ENCODE measurements at places on chromosomes 12 and 14. TPM values are rescaled to one million over a fixed set of nuclear protein-coding genes. Genes with fewer than 3 reads are reported as not detected.

DNA sequence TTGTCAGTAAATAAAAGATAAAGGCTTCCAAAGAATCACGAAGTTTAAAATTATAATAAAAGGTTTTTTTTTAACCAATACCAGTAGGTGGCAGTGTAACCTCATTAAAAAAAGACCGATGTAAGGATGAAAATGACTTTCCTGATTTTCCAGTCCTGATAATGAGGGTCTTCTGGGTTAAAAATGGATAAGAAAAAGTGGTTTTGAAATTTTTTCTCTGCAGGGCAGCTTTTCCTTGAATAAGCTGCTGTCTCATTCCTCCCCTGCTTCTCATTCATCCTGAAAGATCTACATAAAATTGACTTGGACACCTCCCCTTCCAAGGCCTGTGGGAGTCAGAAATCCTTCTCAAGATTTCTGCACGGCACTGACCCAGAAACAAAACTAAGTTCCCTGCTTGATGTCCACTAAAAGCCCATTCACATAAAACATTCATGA, 58.9 kb upstream of the FBXO33 start:
- no peak for DNase-seq

DNA sequence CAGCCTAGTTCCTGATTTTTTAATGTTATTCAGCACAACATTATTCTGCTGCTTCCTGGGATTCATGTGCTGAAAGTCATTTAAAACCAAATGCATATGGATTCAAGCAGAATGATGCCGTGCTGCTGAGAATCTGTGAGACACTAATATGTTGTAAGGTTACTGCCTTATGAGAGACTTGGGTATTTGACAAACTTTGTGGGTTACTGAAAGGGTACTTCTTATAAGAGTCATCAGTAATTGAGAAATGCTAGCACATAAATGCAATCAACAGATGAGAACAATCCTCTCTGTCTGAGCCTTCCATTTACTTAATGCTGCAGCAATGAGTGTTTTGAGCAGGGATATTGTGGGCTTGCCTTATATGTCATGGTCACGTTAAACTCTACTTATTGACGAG, 175.7 kb downstream of the NPAS3 start:
- DNase-seq: no peak

GRCh38 chr12:89453121-89453978, 71.2 kb downstream of the GALNT4 start:
- DNase-seq: no peak

- DNase-seq: no peak
Observed at GRCh38 chr12:131753005-131753404, 42.1 kb downstream of the SFSWAP start.

DNA sequence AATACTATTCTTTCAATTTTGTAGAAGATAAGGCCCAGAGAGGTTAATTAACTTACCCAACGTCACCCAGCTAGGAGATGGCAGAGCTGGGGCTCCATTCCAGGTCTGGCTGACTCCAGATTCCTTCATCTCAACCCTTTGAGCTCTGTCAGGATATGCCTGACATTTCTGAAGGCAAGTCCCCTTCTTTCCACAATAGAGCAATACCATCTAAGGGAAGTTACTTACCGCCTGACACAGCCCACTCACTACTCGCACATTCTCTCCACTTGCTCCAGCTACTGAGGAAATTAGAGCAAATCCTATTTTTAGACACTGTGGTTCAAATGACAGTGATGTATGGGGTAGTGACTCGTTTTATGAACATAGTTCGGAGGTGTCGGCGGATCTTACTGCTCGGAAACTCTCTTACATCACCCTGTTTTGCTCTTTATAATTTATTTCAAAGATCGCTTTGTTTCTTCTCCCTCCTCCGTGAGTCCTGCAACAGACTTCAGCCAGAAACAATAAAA, 2.0 kb upstream of the WSCD2 start:
- DNase-seq: no peak

DNA sequence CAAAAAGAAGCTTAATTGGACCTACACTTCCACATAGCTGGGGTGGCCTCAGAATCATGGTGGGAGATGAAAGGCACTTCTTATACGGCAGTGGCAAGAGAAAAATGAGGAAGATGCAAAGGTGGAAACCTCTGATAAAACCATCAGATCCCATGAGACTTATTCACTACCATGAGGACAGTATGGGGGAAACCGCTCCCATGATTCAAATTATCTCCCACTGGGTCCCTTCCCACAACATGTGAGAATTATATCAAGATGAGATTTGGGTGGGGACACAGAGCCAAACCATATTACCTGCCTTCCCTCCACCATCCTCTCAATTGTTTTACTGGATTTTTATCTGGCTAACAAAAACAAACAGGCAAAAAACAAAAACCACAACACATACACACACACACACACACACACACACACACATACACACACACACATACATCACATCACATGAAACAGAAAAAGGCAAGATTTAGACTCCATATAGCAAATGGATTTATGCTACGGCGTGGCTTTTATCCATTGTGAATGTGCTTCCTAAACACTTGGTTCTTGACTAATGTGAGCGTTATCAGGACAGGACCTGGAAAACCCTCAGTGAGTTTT, 66.7 kb downstream of the ZFP36L1 start:
- DNase-seq: no peak

The CLEC4A gene
- 2.1 TPM for total RNA-seq

The GLS2 gene
- 4.5 TPM for total RNA-seq

The ZNF891 gene
- 3.5 TPM for total RNA-seq

DNA sequence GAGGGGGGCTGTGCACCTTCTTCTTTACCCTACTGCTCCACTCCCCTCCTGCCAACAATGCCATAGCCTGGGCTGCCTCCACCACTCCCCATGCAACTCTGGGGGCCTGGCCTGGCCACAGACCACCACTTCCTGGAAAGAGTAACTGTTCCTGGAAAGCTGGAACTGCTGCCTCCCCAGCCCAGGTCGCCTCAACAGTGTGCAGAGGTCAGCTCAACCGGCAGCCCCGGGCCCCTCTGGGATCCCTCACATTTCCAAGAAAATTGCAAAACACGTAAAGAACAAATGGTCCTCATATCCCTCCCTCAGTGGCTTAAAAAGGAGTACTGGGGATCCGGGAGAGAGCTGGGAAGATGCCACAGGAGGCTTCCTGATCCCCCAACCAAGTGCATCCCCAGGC, 22.4 kb upstream of the DIO3 start:
- no peak for DNase-seq

DNA sequence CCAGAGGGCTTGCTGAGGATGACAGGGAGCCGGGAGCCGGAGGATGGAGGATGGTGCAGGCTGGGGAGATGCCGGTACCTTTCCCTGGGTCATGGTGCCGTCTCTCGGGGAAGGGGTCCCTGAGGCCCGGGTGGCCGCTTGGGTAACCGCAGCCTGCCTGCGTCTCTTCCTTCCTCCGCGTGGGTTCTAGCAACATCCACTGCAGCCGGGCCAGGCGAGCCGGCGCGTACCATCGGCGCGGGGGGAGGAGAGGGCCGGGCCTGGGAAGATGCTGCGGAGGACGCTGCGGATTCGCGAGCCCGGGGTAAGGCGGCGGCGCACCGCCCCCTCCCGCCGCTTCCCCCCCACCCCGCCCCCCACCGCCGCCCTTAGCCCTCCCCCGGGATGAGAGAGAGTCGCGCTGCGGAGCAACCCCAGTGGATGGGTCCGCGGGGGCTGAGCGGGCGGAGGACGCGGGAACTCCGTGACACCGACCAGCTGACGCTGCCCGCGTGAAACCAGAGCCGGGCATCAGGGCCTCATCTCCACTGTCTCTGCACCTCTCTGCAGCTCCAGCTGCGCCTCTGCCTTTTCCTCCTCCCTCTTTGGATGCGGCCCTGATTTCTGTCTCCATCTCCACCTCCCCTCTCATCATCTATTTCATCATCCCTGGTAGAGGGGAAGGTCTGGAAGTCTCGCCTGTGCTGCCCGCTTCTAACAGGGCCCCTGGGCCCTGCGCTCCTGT, at the start of gene FAIM2:
Gene FAIM2 (minus strand): TSS at position 201 of the 724 bp plus-strand sequence. CDS start 108 bp downstream, at position 93.
- peak; percentile 65 for DNase-seq

GRCh38 chr12:25074954-25075353, 120.0 kb downstream of the DNAI7 start:
- no peak for DNase-seq

DNA sequence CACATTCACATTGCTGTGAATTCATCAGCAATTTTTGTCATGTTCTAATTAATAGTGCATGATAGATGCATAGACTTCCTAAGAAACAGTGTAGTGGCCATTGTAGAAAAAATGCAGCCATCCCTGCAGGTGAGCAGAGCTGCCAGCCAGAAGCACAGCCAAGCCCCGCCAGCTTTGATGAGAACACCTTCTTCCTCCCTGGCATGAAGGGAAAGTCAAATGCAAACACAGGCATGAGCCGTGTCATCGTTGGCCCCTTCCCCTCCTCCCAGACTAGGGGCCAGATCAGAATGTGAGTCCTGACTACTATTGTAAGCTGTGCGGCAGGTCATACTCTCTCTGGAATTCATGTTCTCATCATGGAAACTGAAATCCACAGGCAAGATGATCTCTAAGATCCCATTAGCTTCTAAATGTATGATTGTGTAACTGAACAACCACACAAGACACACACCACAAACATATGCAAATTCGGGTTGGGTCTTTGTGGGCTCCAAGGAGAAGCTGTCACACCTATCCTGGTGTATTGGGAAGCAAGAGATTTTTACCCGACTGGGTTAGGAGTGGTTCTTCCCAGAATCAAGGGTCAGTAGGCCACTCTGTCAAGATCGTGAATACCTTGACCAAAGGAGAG, 2.8 kb upstream of the AQP2 start:
- DNase-seq: no peak

The CDKN3 gene
- 2.4 TPM for total RNA-seq

DNA sequence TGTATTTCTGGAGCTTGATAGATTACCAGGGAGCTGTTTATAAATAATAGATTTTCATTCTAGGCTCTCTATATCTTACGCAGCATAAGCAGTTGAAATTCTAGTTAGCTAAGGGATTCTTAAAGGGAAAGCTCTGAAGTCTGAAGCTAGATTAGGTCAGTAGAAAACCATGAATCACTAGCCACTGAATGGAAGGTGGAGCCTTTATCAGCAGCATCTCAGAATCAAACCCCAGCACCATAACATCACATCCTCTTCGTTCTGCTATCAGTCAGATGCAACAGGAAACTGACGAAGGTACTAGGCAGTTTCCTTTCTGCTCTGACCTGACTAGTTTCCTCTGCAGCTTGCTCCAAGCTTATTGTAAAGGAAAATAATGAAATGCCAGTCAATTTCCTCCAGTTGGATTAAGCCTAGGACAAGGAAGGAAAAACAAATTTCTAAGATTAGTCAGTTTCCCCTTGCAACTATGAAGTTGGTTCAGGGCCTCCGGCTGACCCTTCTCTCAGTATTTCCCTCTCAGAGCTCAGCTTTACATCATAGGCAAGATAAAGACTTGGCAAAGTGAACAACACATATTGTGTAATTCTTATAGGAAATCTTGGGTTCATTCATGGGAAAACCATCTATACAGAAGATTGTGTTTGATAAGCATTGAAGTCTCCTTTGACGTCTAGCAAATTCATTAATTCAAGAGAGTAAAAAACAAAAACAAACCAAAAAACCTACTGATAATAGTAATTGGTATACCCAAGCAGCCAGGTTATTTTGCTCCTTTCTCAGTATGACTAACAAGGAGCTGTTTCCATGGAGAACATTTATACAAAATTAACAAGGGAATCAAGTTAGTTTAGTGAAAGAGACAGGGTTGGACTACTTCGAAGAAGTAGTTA, 43.4 kb upstream of the CFAP54 start:
- no peak for DNase-seq

DNA sequence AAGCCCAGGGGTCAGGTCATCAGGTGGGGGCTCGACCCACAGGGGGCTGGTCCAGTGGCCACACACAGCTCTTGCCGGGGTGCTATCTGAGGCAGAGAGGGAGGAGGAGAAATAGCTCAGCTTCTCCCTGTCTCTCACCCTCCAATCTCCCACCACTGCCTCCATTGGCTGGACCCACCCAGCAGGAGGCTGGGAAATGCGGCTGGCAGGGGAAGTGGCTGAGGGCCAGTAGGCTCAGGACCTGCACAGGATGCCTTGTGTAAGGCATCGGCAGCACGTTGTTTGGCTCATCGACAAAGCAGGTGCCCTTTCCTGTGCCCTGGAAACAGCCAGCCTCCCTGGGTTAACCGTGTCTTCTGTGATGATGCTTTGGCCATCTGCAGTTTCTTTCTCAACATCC, 58.8 kb upstream of the SLC24A4 start:
- DNase-seq: no peak

The GDF3 gene
- total RNA-seq: not detected

DNA sequence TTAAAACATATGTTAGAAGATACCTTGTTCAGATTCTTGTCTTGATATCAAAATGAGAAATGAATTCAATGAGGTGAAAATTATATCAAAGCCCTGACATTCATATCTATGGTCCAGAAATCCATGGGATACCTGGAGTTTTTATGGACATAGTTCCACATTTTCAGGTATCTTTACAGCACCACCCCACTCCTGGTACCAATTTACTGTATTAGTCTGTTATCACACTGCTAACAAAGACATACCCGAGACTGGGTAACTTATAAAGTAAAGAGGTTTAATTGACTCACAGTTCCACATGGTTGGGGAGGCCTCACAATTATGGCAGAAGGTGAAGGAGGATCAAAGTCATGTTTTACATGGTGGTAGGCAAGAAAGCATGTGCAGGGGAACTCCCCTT, 361.5 kb downstream of the PRKD1 start:
- DNase-seq: no peak

DNA sequence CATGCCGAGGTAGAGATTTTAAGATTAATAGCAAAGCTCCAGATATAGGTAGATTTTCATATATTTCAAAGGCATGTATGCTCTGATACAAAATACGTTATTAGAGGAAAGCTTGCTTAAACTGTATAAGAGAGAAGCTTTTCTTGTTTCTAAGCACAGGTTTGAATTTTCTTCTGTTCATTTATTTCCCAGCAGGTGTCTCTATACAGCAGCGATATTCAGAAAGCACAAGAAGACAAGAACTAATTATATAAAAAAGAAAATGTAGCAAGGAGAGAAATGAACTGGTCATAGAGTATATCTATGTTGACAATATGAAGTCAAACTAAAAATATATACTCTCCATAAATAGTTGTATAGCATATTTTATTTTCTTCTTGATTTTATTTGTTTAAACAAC, 307.4 kb upstream of the NOVA1 start:
- no peak for DNase-seq

DNA sequence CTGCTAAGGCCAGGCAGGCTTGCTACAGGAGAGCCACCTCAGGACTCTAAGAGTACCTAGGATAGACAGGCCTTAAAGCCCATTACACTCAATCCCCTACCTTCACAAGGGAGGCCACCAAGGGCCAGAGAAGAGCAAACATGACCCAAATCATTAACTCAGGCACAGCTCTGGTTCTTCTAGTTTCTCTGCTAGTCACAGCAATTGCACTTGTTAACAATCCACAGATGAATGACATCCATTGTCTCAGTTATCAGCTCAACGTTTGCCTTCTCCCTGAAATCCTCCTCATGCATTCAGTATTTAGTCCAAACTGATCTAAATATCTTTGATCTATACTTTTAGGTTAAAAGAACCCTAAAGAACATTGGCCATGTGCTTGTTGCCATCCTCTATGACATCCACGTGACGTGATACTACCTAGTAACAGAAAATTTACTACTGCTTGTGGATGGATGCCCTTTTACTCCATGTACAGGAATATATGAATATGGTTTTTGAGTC, 164.5 kb downstream of the STXBP6 start:
- no peak for DNase-seq

The C12orf60 gene
- total RNA-seq: 0.99 TPM

Data from ureter (tissue), 1 donor.